Breast epithelium (tissue), 4 donors: ENCODE measurements at places on chromosomes 1 and 21.
A peak's percentile ranks its signal among the peaks of the same experiment; 100 is the strongest.

- no peak for DNase-seq
These were observed 4.1 kb downstream of the PTPRU start for GRCh38 chr1:29240400-29240837.

DNA sequence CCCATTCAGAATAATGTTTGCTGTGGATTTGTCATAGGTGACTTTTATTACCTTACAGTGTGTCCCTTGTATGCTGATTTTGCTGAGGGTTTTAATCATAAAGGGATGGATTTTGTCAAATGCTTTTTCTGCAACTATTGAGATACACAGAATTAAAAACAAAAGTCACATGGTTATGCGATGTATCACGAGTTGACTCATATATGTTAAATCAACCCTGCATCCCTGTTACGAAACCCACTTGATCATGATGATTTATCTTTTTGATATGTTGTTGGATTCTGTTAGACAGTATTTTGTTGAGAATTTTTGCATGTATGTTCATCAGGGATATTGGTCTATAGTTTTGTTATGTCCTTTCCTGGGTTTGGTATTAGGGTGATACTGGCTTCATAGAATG lies 10.7 kb upstream of the OR2T34 start:
- DNase-seq: no peak

- no peak for DNase-seq
These were observed 16.3 kb downstream of the TMEM81 start for GRCh38 chr1:205068001-205068400.

GRCh38 chr1:203629507-203630082 lies 3.0 kb downstream of the ATP2B4 start:
- peak; percentile 65 for DNase-seq

DNA sequence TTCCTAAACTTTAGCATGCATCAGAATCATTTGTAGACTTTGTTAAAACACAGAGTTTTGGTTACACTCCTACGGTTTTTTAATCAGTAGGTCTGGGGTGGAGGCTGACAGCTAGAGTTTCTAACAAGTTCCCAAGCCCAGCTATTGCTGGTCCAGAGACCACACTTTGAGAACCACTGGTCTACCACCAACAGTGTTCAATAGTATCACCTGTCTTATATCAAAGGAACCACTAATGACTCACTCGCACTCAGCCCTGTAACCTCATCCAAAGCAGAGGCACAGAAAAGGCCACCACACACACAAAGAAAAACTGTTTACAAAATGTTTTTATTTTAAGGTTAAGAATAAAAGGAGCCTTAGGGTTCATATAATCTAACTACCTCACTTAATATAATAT lies 68.7 kb downstream of the HIVEP3 start:
- DNase-seq: no peak

- DNase-seq: no peak
These were observed 130.3 kb downstream of the CLIC6 start for GRCh38 chr21:34799092-34799491.

- DNase-seq: peak; percentile 77
These were observed 11.6 kb downstream of the SCNN1D start for GRCh38 chr1:1291548-1292441.
